ENCODE measurements at places on chromosomes 4 and X. TPM values are rescaled to one million over a fixed set of nuclear protein-coding genes. Genes with fewer than 3 reads are reported as not detected.

GRCh38 chrX:17376431-17377077 is 1.6 kb downstream of the NHS start:
- peaks cover 93% of the 10 kb centered on the region for H3K27me3 ChIP-seq
- DNase-seq: no peak
- peak overlapping the region; percentile 73 for H3K4me3 ChIP-seq
- peaks cover 4% of the 10 kb centered on the region for H3K36me3 ChIP-seq
- no peak overlapping the region for H3K27ac ChIP-seq

DNA sequence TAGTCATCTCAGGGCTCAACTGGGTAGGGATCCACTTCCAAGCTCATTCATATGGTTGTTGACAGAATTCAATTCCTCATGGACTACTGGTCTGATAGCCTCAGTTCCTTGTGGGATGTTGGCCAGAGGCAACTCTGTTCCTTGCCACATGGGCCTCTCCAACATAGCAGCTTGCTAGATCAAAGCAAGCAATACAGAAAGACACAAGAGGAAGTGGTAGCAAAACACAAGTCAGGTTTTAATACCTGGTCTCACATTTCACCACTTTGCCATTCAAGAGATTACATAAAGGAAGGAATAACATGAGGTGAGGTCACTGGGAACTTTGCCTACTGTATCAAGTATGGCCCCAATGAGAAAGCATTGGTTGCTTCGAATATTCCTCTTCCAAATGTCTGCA is 79.2 kb downstream of the PRSS12 start:
- H3K4me3 ChIP-seq: no peak overlapping the region
- DNase-seq: no peak
- H3K36me3 ChIP-seq: no peaks in the 10 kb centered on the region
- peaks cover 1% of the 10 kb centered on the region for H3K27me3 ChIP-seq
- no peak overlapping the region for H3K27ac ChIP-seq
- peaks cover 13% of the 10 kb centered on the region for H3K4me1 ChIP-seq

Gene RHOH
- 0.29 TPM for total RNA-seq

- no peaks in the 10 kb centered on the region for H3K27me3 ChIP-seq
- no peak overlapping the region for H3K4me3 ChIP-seq
- H3K36me3 ChIP-seq: peaks cover 30% of the 10 kb centered on the region
- H3K4me1 ChIP-seq: peaks cover 34% of the 10 kb centered on the region
- no peak for DNase-seq
These were observed 53.8 kb downstream of the ZNF827 start for GRCh38 chr4:145884775-145885174.

DNA sequence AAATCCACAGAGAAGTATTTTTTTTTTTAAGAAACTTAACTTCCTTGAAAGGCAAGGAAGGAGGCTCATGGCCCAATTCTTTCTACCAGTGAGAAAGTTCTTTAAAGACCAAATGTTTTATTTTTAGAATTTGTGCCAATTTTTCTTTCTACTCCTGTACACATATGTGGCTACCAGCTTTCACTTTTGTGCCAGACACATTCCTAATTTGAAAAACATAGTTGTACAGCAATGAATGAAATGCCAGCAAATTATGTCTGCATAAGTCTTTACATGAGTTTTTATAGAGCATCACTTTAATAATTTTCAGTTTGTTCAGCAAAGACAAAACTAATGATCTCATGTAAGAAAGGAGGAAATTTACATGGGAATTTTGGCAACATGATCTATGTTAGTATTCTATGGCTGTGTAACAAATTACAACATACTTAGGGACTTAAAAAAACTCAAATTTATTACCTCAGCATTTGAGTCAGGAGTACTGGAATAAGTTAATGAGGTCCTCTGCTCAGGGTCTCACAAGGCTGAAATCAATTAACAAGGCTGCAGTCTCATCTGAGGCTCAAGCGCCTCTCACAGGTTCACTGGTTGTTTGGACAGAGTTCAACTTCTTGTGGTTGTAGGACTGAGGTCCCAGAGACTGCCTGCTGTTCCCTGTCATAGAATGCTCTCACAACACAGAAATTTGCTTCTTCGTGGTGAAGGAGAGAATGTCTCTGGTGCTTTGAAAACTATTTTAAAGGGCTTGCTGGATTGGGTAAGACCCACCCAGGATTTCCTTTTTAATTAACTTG is 678.2 kb upstream of the FAM241A start:
- no peak overlapping the region for H3K27ac ChIP-seq
- H3K4me3 ChIP-seq: no peak overlapping the region
- H3K27me3 ChIP-seq: no peaks in the 10 kb centered on the region
- H3K4me1 ChIP-seq: peaks cover 7% of the 10 kb centered on the region

- DNase-seq: no peak
- peaks cover 46% of the 10 kb centered on the region for H3K4me1 ChIP-seq
- peak overlapping the region; percentile 73 for H3K4me3 ChIP-seq
These were observed 695 bp downstream of the MTM1 start for GRCh38 chrX:150569155-150569477.

- H3K27ac ChIP-seq: no peak overlapping the region
- peaks cover 5% of the 10 kb centered on the region for H3K36me3 ChIP-seq
These were observed 20.8 kb downstream of the LIN54 start for GRCh38 chr4:82989575-82990429.

- H3K4me3 ChIP-seq: no peak overlapping the region
- no peaks in the 10 kb centered on the region for H3K36me3 ChIP-seq
- H3K27ac ChIP-seq: no peak overlapping the region
- no peak for DNase-seq
These were observed 1524.4 kb upstream of the AGA start for GRCh38 chr4:178966644-178967043.

- peaks cover 12% of the 10 kb centered on the region for H3K27me3 ChIP-seq
- no peak overlapping the region for H3K27ac ChIP-seq
- DNase-seq: no peak
- H3K4me1 ChIP-seq: no peaks in the 10 kb centered on the region
These were observed 21.1 kb upstream of the PIGA start for GRCh38 chrX:15356444-15356843.

DNA sequence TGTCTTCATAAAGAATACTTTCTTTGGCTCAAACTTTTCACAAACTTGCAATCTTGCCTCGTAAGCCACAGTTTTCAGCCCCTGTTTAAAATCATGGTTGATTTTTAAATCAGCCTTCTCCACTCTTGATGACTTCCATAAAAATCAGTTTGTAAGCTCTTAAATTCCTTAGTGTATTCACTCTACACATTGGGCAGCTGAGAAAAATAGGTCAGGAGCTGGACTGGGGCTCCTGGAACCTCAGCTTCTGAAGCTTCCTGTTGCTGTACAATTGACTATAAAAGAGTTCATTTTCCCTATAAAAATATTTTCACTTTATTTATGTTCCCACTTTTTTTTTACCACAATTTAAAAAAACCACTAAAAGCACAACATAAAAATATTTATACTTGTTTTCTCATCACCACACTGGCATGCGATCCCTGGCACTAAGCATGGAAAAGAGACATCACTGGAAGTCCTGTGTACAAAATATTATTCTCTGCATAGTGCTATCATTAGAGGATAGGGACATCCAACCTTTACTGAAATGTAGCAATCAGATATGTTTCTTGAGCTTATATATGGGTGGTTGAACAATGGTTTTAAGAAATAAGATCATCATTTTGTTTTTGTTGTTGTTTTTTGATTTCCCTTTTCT is 345.7 kb downstream of the FBXO8 start:
- H3K27ac ChIP-seq: no peak overlapping the region
- no peak overlapping the region for H3K4me3 ChIP-seq
- peaks cover 31% of the 10 kb centered on the region for H3K4me1 ChIP-seq
- no peak for DNase-seq
- H3K36me3 ChIP-seq: no peaks in the 10 kb centered on the region
- H3K27me3 ChIP-seq: peaks cover 3% of the 10 kb centered on the region

Gene ELF2
- total RNA-seq: 58.2 TPM

Gene NPY2R
- not detected for total RNA-seq

- H3K27ac ChIP-seq: no peak overlapping the region
- no peak overlapping the region for H3K4me3 ChIP-seq
- H3K27me3 ChIP-seq: no peaks in the 10 kb centered on the region
- peaks cover 12% of the 10 kb centered on the region for H3K36me3 ChIP-seq
- no peak for DNase-seq
These were observed 5.4 kb downstream of the LEF1 start for GRCh38 chr4:108163351-108163750.

GRCh38 chr4:1168191-1169101 is 3.9 kb downstream of the SPON2 start:
- peaks cover 8% of the 10 kb centered on the region for H3K4me1 ChIP-seq
- peaks cover 81% of the 10 kb centered on the region for H3K27me3 ChIP-seq
- no peak for DNase-seq
- H3K4me3 ChIP-seq: peak overlapping the region; percentile 62
- no peak overlapping the region for H3K27ac ChIP-seq

GRCh38 chrX:136865270-136866158 is 15.0 kb downstream of the RBMX start:
- no peaks in the 10 kb centered on the region for H3K4me1 ChIP-seq
- H3K27me3 ChIP-seq: no peaks in the 10 kb centered on the region
- no peak for DNase-seq
- H3K4me3 ChIP-seq: no peak overlapping the region

Gene SPOCK3
- total RNA-seq: 2.7 TPM

- no peak for DNase-seq
- peaks cover 12% of the 10 kb centered on the region for H3K36me3 ChIP-seq
- H3K27me3 ChIP-seq: no peaks in the 10 kb centered on the region
These were observed 708 bp downstream of the TMSB4X start for GRCh38 chrX:12975670-12975965.

GRCh38 chr4:73187325-73187724 is 71.3 kb downstream of the ANKRD17 start:
- H3K4me3 ChIP-seq: no peak overlapping the region
- DNase-seq: no peak
- H3K27ac ChIP-seq: no peak overlapping the region
- H3K4me1 ChIP-seq: no peaks in the 10 kb centered on the region

Gene DOK7
- 4.8 TPM for total RNA-seq

- H3K27ac ChIP-seq: no peak overlapping the region
- H3K27me3 ChIP-seq: no peaks in the 10 kb centered on the region
- no peak for DNase-seq
- H3K36me3 ChIP-seq: no peaks in the 10 kb centered on the region
- H3K4me1 ChIP-seq: no peaks in the 10 kb centered on the region
These were observed 123.6 kb downstream of the MSL3 start for GRCh38 chrX:11881485-11882170.

Gene UXT
- 70.1 TPM for total RNA-seq

Gene CT45A3
- total RNA-seq: not detected

- no peak for DNase-seq
- H3K27me3 ChIP-seq: no peaks in the 10 kb centered on the region
- H3K4me1 ChIP-seq: no peaks in the 10 kb centered on the region
- no peak overlapping the region for H3K27ac ChIP-seq
These were observed 70.0 kb downstream of the NYX start for GRCh38 chrX:41516999-41517765.

Gene MANBA
- total RNA-seq: 39.2 TPM

DNA sequence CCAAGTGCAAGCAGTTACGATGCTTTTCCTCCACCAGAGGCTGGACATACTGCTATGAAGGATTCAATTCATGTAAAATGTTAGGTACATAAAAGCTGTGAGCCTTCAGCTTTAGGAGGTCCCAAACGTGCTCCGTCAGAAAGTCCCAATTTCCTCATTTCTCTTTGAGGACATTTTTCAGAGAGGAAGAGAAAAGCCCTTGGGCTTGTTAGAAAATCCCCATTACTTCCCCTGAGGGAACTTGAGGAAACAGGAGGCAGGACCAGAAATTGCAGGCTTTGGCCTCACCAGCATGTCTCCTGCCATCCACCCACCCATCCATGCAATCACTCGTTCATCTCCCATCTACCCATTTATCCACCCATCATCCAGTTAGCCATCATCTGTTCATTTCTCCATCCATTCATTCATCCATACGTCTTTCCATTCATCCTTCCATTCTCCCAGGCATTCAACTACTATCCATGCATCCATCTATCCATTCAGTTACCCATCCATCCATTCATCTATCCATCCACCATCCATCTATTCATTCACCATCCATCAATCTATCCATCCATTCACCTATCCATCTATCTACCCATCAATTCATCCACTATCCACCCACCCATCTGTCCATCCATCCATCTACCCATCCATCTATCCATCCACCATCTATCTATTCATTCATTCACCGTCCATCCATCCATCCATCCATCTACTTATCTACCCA is 223.5 kb downstream of the AFAP1 start:
- no peak for DNase-seq
- no peaks in the 10 kb centered on the region for H3K4me1 ChIP-seq
- no peak overlapping the region for H3K4me3 ChIP-seq

GRCh38 chr4:21544415-21544814 is 404.2 kb downstream of the KCNIP4 start:
- H3K4me3 ChIP-seq: no peak overlapping the region
- H3K36me3 ChIP-seq: peaks cover 5% of the 10 kb centered on the region
- no peak overlapping the region for H3K27ac ChIP-seq

Gene HMX1
- total RNA-seq: 0.27 TPM

DNA sequence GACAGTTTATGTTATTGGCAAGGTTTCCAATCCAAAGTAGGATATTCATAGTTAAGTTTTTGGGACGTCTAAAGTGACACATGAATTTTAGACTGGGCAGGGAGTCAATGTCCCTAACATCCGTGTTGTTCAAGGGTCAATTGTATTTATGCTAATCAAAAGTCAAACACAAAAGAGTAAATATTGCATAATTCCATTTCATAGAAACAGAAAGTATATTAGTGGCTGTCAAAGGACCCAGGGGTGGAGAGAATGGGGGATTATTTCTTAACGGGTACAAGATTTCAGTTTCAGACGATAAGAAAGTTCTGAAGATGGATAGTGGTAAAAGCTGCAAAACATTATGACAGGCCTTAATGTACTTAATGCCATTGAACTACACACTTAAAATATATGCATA is 971.8 kb upstream of the AGA start:
- no peaks in the 10 kb centered on the region for H3K36me3 ChIP-seq
- H3K27ac ChIP-seq: no peak overlapping the region
- H3K4me3 ChIP-seq: no peak overlapping the region
- peaks cover 2% of the 10 kb centered on the region for H3K4me1 ChIP-seq

Gene NLGN3
- 3.5 TPM for total RNA-seq

Gene ASB9
- 1.3 TPM for total RNA-seq

Gene PRDM5
- 23.6 TPM for total RNA-seq

GRCh38 chr4:78784236-78784865 is 8.2 kb downstream of the BMP2K start:
- peak overlapping the region; percentile 35 for H3K27ac ChIP-seq
- no peaks in the 10 kb centered on the region for H3K27me3 ChIP-seq
- no peaks in the 10 kb centered on the region for H3K36me3 ChIP-seq
- no peak for DNase-seq
- H3K4me1 ChIP-seq: peaks cover 10% of the 10 kb centered on the region

Gene SHROOM2
- 12.5 TPM for total RNA-seq

Gene ZFP92
- 1.4 TPM for total RNA-seq

Data from mesothelial cell of epicardium (in vitro differentiated cells).